ENCODE measurements at places on chromosomes 5 and 9. TPM values are rescaled to one million over a fixed set of nuclear protein-coding genes. Genes with fewer than 3 reads are reported as not detected.

- DNase-seq, result no peak
- no peaks in the 10 kb centered on the region for H3K36me3 ChIP-seq
- no peaks in the 10 kb centered on the region for H3K4me1 ChIP-seq
- H3K27ac ChIP-seq, result no peak overlapping the region
- no peaks in the 10 kb centered on the region for H3K27me3 ChIP-seq
Observed at GRCh38 chr5:80754900-80755299, 100.1 kb upstream of the DHFR start.

- no peaks in the 10 kb centered on the region for H3K36me3 ChIP-seq
- no peaks in the 10 kb centered on the region for H3K27me3 ChIP-seq
- no peaks in the 10 kb centered on the region for H3K4me1 ChIP-seq
- DNase-seq, result no peak
Observed at GRCh38 chr5:162824360-162824759, 613.0 kb upstream of the CCNG1 start.

DNA sequence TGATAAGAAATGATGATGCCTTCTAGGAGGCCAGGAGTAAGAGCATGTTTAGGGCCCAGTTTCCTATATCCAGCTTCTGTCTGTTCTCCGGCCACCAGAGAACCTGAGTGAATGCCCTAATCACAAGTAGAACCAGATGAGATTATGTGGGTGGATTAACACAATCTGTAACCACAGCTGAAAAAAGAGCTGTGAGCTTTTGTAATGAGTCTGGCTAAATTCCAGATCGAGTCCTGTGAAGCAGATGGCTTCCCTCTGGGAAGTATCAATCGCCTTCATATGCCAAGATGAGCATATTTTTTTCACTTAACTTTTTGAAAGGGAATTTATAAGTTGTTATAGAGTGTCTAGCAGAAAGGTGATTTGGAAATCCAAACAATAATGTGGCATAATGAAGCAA, 99.8 kb downstream of the NNT start:
- H3K36me3 ChIP-seq, result no peaks in the 10 kb centered on the region
- H3K4me3 ChIP-seq, result no peak overlapping the region
- no peak for DNase-seq
- H3K4me1 ChIP-seq, result no peaks in the 10 kb centered on the region

- no peak overlapping the region for H3K4me3 ChIP-seq
- no peaks in the 10 kb centered on the region for H3K36me3 ChIP-seq
- DNase-seq, result peak; percentile 85
- H3K27me3 ChIP-seq, result no peaks in the 10 kb centered on the region
- H3K27ac ChIP-seq, result no peak overlapping the region
- H3K4me1 ChIP-seq, result peaks cover 4% of the 10 kb centered on the region
Observed at GRCh38 chr9:92133949-92134604, 18.9 kb upstream of the SPTLC1 start.

The ADAMTS2 gene
- 5.2 TPM for total RNA-seq

DNA sequence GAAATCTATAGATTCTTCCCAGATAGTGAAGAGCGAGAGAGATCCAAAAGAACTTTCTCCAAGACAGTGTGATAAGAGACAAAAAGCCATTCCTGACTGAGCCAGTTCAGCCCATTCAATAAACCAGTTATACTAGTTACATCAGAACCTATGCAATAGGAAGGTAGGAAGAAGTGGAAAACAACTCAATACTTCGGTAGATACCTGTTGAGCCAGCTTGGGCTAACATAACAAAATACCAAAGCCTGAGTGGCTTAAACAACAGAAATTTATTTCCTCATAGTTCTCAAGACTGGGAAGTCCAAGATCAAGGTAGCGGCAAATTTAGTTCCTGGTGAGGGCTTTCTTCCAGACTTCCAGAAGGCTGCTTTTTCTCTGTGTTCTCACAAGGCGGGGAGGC, 214.5 kb upstream of the GRAMD2B start:
- peaks cover 1% of the 10 kb centered on the region for H3K27me3 ChIP-seq
- no peak for DNase-seq
- H3K4me3 ChIP-seq, result no peak overlapping the region

GRCh38 chr5:72013766-72014624, 93.3 kb upstream of the MAP1B start:
- H3K27me3 ChIP-seq, result no peaks in the 10 kb centered on the region
- no peaks in the 10 kb centered on the region for H3K36me3 ChIP-seq
- no peak overlapping the region for H3K27ac ChIP-seq
- DNase-seq, result no peak

- DNase-seq, result no peak
- H3K27me3 ChIP-seq, result no peaks in the 10 kb centered on the region
- no peaks in the 10 kb centered on the region for H3K36me3 ChIP-seq
- H3K4me3 ChIP-seq, result no peak overlapping the region
- H3K4me1 ChIP-seq, result no peaks in the 10 kb centered on the region
Observed at GRCh38 chr5:145943674-145944121, 7.3 kb downstream of the SH3RF2 start.

The PHPT1 gene
- total RNA-seq, result 111 TPM

DNA sequence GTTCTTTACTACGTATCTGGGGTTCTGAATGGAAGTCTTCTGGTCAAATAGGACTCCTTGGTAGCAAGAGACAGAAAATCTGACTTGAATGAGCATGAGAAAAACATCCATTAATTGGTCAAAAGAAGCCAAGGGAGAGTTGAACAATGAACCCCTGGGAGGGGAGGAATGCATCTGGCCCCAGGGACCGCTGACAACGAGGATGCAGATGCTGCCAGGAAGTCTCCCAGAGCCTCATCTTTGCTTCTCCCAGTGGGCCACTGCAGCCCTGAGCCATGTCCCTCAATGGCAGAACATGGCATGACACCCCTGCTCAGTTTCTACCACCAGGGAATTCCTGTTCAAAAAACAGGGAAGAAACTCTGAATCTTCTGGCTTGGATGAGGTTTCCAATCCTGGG, 50.5 kb upstream of the ICE1 start:
- H3K27me3 ChIP-seq, result no peaks in the 10 kb centered on the region
- H3K4me3 ChIP-seq, result no peak overlapping the region
- no peaks in the 10 kb centered on the region for H3K4me1 ChIP-seq

The C5orf52 gene
- not detected for total RNA-seq

DNA sequence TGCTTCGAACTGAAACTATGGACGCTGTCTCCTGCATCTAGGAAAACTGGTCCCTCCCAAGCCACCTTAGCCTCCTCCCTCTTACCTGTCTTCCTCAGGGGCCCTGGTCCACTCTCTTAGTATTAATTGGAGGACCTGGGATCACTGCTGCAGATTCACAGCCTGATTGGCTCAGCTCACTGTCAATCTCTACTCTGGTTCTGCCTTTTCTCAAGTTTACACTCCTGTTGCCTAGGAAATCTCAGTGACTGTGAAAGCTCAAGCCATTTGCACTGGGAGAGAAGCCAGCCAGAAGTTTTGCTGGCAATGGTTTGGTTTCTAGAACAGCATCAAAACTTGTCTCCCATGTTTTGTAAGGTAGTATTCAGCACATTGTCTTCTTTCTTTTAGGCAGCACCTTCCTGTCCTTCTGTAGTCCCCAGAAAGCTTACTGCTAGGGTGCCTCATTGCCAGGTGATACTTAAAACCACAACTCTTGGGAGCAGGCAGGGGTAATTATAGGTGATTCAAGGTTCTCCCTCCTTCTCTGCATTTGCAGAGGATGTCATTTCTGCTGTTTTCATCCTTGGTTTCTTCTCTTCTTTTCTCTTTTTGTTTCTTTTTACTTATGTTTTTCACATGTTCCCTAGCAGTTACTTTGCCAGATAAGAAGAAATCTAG, at the start of gene CAPSL:
CAPSL (minus strand) TSS at position 55 of the 660 bp plus-strand sequence. CDS start 17,502 bp downstream, outside the sequence.
- no peak within 1 kb of the TSS for H3K4me3 ChIP-seq
- no peak within 1 kb of the TSS for H3K27ac ChIP-seq
- peak; percentile 79 for DNase-seq
- H3K36me3 ChIP-seq, result no peaks in the 10 kb centered on the region
